ENCODE measurements at places on chromosomes 3 and 15.

DNA sequence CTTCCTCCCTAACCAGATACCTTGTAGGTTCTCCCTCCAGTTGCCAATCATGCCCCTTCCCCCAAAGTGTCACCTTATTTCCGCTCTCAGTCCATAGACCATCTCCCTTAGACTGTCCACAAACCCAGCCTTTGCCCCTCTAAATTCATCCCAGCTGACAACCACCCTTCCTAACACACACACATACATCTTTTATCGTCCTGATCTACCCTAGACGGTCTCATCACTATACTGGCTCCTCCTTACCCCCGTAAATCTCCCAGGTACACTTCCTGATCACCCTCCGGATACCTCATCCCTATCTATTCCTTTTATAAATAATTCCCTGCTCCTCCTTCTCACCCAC lies 828 bp downstream of the THOC7 start:
- no peak for DNase-seq
- H3K27me3 ChIP-seq: no peaks in the 10 kb centered on the region
- peak overlapping the region; percentile 85 for H3K27ac ChIP-seq
- peaks cover 40% of the 10 kb centered on the region for H3K4me1 ChIP-seq
- no peaks in the 10 kb centered on the region for H3K36me3 ChIP-seq

DNA sequence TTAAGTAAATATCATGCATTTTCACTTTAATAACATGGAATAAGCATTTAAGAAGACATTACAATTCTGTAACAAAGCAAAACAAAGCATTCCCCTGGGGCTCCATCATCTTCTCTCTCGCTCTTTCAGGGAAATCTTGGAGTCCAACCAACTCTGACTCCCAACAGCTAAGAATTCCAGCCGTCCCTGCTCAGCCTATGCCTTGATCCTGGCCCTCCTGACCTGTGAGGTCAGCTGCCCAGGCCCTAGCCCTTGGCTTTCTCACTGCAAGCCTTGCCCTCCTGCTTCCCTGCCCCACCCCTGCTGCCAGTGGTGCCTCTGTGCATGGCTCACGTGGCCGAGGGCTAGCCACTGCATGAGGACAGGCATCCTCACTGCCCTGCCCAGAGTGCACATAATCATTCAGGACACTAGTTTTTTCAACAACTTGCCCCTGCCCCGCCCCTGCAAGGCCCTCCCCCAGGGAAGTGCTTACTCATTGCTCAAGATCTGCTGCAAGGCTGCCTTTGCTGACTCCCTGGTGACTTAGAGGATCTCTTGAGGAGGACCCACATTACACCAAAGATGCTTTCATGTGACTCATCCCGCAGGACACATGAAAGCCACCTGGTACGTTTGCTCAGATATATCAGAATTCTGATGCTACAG lies 37.6 kb downstream of the MTMR10 start:
- H3K4me1 ChIP-seq: peaks cover 5% of the 10 kb centered on the region
- H3K4me3 ChIP-seq: no peak overlapping the region
- DNase-seq: no peak
- H3K27ac ChIP-seq: no peak overlapping the region
- no peaks in the 10 kb centered on the region for H3K27me3 ChIP-seq
- H3K36me3 ChIP-seq: no peaks in the 10 kb centered on the region

GRCh38 chr3:125231895-125232294 lies 19.3 kb upstream of the SLC12A8 start:
- no peak for DNase-seq
- H3K27me3 ChIP-seq: no peaks in the 10 kb centered on the region
- H3K4me1 ChIP-seq: no peaks in the 10 kb centered on the region
- H3K36me3 ChIP-seq: peaks cover 18% of the 10 kb centered on the region
- H3K27ac ChIP-seq: no peak overlapping the region

DNA sequence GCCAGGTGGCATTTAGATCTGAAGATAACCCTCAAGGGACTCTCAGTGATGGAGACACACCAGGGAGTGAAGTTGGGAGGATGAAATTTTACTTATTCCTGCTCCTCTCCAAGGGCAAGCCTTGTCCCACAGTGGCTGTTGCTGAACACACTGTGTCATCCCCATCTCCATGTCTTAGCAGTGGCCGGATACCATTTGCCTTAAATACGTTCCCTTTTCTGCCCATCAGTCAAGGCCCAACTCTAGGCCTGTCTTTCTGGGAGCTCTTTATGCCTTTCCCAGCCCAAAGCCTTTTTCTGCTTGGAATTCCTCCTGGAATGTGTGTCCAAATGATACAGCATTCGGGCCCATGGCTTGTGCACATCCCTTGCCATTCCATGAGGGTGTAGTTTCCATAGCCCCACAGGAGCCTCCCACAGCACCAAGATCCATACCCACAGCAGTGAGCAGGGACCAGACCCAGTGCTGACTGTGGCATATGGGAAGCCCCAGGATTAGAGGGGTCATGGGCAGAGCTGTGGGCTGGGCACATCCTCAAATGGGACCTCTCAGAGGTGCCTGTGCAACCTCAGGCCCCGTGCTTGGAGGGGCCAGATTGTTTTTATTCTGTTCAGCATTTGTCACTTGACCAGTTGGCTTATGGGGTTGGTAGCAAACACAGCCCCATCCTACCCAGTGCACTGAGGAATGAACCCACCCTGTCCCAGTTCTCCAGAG lies 63.7 kb upstream of the PRR23C start:
- no peak overlapping the region for H3K27ac ChIP-seq
- no peaks in the 10 kb centered on the region for H3K36me3 ChIP-seq
- H3K27me3 ChIP-seq: no peaks in the 10 kb centered on the region
- H3K4me3 ChIP-seq: no peak overlapping the region
- H3K4me1 ChIP-seq: no peaks in the 10 kb centered on the region

GRCh38 chr3:184361932-184362667 lies 590 bp downstream of the POLR2H start:
- H3K27me3 ChIP-seq: no peaks in the 10 kb centered on the region
- H3K4me3 ChIP-seq: peak overlapping the region; percentile 96
- H3K4me1 ChIP-seq: peaks cover 31% of the 10 kb centered on the region
- peak; percentile 94 for DNase-seq
- peak overlapping the region; percentile 92 for H3K27ac ChIP-seq
- H3K36me3 ChIP-seq: peaks cover 23% of the 10 kb centered on the region

GRCh38 chr3:22966349-22966748 lies 236.8 kb upstream of the UBE2E2 start:
- H3K27me3 ChIP-seq: no peaks in the 10 kb centered on the region
- no peak overlapping the region for H3K27ac ChIP-seq
- DNase-seq: no peak
- H3K4me3 ChIP-seq: no peak overlapping the region
- H3K36me3 ChIP-seq: no peaks in the 10 kb centered on the region

- H3K36me3 ChIP-seq: no peaks in the 10 kb centered on the region
- H3K4me3 ChIP-seq: no peak overlapping the region
- DNase-seq: no peak
- H3K27ac ChIP-seq: peak overlapping the region; percentile 80
- H3K27me3 ChIP-seq: no peaks in the 10 kb centered on the region
These were observed 214.6 kb downstream of the SLCO3A1 start for GRCh38 chr15:92068121-92068520.

DNA sequence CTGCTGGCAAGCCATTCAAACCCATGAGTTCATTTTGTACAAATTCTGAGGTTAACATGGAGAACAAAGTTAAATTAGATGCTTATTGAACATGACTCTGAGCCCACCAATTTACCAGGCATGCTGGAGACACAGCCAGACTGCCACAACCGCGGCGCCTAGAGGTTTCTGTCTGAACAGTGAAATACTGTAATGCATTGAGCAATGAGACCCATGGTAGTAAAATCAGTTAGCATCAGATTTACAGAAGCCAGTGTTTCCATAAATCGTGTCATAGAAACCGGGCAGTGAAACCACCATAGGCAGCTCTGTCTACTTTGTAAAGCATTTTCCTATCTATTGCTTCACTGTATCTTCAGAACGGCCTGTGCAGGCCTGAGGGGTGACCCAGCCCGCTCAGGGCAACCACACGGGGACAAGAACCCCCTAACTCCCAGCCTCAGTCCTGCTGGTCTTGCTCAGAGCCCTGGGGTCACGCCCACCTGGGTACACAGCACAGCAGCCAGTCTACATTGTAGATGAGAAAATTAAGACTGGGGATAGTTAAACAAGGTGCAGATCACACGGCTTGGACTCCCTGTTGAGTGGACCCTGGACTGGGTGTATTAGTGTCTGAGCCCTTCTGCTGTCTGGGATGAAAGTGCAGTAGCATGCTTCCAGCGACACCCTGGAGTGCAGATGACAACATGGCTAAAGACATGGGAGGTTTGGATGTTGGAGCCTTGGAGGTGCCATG lies 44.2 kb downstream of the MGLL start:
- H3K36me3 ChIP-seq: no peaks in the 10 kb centered on the region
- no peak overlapping the region for H3K27ac ChIP-seq
- no peak overlapping the region for H3K4me3 ChIP-seq
- H3K4me1 ChIP-seq: peaks cover 40% of the 10 kb centered on the region

DNA sequence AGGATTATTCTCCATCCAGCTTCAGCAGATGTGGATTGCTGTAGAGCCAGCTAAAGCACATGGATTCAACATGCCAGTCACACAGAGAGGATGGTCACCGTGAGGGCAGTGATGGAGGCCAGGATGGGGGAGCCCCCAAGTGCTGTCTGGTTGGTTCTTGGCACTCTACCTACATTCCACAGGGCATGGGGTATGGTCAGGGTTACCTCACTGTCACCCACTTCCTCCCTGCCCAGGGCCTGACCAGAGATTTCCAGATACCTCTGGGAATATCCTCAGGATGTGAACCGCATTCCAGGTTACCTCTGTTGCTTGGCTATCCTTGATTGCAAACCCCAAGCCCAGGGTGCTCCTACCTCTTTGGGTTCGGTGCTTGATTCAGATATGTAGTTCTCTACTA lies 147.3 kb upstream of the TRIM42 start:
- no peak overlapping the region for H3K27ac ChIP-seq
- no peak for DNase-seq
- no peaks in the 10 kb centered on the region for H3K27me3 ChIP-seq
- no peaks in the 10 kb centered on the region for H3K36me3 ChIP-seq
- no peak overlapping the region for H3K4me3 ChIP-seq

DNA sequence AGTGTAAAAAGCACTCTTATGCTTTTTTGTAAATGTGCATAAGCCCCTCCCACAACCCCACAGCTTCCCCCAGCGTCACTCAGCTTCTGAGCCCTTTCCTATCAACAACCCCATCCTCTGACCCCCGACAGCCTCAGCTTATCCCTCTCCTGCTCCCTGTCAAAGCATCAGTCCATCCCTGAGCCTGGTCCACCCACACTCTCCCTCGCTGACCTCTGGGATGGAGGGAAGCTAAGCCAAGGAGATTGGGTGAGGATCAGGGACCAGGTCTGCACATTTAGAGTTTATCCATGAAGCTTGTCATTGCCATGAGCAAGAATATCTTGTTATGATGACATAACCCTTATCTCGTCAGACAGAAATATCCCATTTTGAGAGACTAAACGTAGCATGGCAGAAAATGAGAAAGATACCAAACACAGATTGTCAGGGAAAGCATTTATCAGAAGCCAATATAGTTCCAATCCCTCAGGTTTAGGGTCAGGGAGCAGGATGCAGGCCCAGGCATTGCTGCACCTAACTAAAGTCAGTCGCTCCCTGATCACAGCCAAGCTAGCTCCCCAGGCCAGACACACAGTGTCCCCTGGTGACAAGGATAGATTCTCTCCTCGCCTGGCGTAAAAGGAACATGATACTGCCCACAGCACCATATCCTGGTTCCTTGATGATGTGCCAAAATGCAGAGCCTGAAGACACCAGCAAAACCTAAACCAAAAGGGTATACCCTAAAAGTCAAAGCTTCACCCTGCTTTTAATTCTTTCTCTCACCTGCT lies 66.9 kb downstream of the DCLK3 start:
- no peaks in the 10 kb centered on the region for H3K4me1 ChIP-seq
- no peaks in the 10 kb centered on the region for H3K27me3 ChIP-seq
- no peak overlapping the region for H3K4me3 ChIP-seq
- H3K36me3 ChIP-seq: no peaks in the 10 kb centered on the region

DNA sequence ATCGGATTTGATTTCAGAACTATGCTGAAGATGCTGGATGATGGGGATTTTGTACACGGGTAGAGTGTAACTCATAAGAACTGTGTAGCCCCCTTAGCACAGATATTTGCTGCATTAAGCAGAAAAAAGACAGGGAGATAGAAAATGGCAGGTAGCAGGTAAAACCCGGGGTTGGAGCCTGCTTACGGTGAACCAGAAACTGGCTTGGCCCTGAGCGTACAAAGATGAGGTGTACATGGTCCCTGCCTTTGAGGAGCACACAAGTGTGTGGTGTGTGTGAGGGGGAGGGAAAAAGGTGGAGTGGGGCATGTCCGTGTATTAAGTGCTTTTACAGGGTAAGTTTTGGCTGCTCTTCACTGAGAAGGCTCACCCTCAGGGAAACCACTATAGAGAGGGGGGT lies 3.5 kb downstream of the LPP start:
- H3K27me3 ChIP-seq: no peaks in the 10 kb centered on the region
- no peak overlapping the region for H3K4me3 ChIP-seq
- H3K36me3 ChIP-seq: no peaks in the 10 kb centered on the region
- peaks cover 55% of the 10 kb centered on the region for H3K4me1 ChIP-seq
- no peak for DNase-seq

- H3K4me3 ChIP-seq: no peak overlapping the region
- no peaks in the 10 kb centered on the region for H3K36me3 ChIP-seq
- DNase-seq: no peak
- no peaks in the 10 kb centered on the region for H3K4me1 ChIP-seq
- H3K27me3 ChIP-seq: no peaks in the 10 kb centered on the region
- H3K27ac ChIP-seq: no peak overlapping the region
These were observed 149.0 kb downstream of the NEK10 start for GRCh38 chr3:27220166-27220565.

DNA sequence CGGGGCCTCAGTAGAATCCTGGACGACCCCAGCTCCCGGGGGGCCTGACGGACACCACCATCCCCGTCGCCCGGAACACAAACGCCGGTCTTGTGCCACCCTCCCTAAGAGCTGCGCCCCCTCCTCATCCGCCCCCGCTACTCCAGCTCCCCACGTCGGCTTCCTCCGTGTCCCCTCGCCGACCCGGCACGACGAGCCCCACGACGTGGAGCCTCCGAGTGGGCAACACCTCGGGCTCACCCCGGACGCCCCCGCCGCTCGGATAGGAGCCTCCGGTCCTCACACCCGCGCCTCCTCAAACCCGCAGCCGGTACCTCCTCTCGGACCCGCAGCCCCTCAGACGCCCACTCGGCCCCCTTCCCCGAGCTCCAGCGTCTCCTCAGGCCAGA lies 525 bp downstream of the NPTN start:
- no peaks in the 10 kb centered on the region for H3K27me3 ChIP-seq
- H3K4me1 ChIP-seq: peaks cover 61% of the 10 kb centered on the region
- H3K27ac ChIP-seq: peak overlapping the region; percentile 99
- no peaks in the 10 kb centered on the region for H3K36me3 ChIP-seq
- H3K4me3 ChIP-seq: peak overlapping the region; percentile 99
